Fibroblast of skin of left quadriceps (primary cell): ENCODE measurements at places on chromosomes 2 and 18.

DNA sequence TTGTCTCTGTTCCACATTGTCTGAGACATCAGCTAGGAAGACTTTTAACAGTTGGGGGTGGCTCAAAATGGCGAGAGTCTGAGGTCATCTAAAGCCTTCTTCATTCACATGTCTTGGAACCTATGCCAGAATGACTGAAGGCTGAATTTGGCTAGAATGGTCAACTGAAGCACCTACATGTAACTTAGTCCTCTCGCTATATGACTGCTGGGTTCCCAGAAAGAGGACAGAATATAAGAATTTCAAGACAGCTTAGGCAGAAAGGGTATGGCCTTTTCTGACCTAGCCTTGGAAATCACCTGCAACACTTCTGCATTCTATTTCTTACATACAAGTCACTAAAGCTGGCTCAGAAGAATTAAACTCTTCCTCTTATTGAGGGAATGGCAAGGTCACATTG is 75.6 kb upstream of the OTX1 start:
- no peak for DNase-seq

DNA sequence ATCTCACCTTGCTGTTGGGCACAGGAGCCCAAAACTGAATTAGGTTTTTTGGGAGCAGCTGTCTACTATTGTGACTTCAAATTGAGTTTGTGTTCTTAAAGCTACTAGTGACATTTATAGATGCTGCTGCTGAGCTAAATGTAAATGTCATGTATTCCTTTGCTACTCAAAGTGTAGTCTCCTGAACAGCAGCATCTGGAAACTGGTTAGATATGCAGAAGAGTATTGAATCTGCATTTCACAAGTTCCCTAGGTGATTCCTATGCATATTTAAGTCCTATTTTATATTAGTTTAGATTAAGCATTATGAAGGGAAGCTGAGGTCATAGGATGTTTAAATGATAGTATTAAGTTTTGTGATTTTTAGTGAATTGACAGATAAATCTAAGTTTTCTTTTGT is 67.5 kb downstream of the RAB3GAP1 start:
- no peak for DNase-seq

DNA sequence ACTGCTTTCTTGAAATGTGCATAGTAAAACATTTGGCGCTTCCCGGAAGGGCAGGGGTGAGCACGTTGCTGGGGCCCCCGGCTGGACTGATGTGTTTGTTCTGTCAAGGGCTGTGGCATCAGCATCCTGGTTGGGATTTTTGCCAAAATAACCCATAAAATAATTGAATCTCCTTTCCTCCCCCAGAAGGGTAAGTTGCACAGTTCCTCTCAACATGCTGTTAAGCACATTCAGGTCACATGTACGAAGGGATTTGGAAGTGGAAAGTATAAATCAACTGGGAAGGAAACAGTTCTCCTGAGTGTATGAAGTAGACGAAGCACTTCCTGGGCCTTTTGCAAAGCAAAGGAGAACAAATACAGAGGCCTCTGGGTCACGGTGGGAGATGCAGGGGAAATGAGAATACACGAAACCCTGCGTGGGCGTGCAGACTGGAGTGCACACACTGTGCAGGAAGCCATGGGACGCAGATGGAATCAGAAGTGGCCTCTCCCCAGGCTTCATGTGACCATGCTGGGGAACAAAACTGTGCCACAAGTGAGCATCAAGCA is 183.9 kb downstream of the LPIN1 start:
- no peak for DNase-seq

GRCh38 chr2:25293958-25294562 is 47.7 kb downstream of the DNMT3A start:
- DNase-seq = no peak

- DNase-seq = no peak
Measured at GRCh38 chr2:27042985-27043634, 8.4 kb upstream of the AGBL5 start.

DNA sequence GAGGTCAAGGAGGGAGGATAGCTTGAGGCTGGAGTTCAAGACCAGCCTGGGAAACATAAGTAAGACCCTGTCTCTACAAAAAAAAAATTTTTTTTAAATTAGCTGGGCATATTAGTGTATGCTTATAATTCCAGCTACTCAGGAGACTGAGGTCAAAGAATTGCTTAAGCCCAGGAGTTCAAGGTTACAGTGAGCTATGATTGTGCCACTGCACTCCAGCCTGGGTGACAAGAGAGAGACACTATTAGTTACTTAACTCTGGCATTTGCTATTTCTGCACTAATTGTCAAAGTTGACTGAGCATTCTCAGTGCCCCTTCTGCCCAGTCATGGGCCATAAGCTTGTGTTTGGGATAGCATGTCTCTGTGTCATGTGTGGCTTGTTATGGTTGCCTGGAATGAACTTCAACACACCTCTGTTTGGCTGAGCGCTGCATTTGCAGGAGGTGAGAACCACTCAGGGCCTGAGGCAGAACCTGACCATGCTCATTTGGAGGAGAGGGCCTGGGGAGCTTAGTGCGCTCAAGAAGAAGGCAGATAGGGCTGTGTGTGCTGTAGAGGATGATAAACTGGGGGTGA is 77.7 kb downstream of the SH3RF3 start:
- DNase-seq = no peak

GRCh38 chr18:72152935-72153334 is 391.2 kb downstream of the CBLN2 start:
- DNase-seq = no peak

GRCh38 chr2:54967269-54967668 is 83.0 kb downstream of the RTN4 start:
- DNase-seq = no peak

GRCh38 chr2:68936427-68936826 is 16.3 kb downstream of the GKN2 start:
- peak; percentile 20 for DNase-seq

DNA sequence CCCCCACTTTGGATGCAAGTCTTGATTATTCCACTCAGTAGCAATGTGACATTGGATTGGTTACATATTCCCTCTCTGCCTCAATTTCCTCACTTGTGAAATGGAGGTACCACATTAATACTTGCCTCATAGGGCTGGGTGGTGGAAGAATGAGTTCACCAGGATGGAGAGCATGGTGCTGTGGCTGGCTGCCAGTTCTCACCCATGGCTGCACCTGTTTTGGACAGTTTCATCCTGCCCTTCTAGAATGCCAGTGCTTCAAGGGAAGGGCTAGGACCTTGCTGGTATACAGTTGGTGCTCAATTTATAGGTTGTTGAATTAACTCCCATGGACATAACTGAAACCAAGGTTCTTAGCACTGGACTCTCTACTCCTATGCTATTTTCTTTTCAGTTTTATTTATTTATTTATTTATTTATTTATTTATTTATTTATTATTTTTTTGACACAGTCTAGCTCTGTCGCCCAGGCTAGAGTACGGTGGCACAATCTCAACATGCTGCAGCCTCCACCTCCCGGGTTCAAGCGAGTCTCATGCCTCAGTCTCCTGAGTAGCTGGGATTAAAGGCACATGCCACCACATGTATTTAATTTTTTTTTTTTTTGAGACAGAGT is 5.3 kb upstream of the SH3RF3 start:
- DNase-seq = no peak

GRCh38 chr2:85132397-85132796 is 795 bp upstream of the TCF7L1 start:
- no peak for DNase-seq

DNA sequence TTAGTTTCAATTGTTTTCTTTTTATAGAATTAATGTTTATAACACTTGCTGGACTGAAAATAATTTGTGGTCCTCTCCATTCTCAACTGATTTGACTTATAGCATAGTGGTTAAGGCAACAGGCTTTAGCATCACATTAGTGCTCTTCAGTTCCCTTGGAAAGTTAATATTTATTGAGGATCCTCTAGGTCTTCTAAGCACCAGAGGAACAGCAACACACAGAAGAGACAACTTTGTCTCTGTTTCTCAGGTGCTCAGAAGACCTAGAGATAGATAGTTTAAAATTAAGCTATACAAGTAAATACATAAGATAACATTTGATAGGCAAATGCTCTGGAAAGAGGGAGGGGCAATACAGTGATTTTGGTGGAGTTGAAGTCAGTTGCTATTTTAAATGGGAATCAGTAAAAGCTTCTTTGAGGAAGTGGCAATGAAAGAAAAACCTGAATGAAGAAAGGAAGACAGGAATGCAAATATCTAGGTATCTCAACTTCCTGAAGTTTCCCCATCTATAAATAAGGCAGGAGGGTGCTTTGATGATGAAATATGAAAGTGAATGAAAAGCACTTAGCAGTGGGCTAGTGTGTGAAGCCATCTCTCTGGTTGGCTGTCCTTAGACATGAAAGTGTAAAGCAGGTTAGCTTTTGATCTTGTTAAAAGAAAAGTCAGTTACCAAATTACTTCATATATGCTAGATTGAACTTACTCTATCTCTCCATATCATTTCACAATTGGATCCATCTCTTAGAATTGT is 7.9 kb downstream of the NEUROD1 start:
- no peak for DNase-seq

- DNase-seq = no peak
Measured at GRCh38 chr2:12764075-12764730, 47.5 kb downstream of the TRIB2 start.

DNA sequence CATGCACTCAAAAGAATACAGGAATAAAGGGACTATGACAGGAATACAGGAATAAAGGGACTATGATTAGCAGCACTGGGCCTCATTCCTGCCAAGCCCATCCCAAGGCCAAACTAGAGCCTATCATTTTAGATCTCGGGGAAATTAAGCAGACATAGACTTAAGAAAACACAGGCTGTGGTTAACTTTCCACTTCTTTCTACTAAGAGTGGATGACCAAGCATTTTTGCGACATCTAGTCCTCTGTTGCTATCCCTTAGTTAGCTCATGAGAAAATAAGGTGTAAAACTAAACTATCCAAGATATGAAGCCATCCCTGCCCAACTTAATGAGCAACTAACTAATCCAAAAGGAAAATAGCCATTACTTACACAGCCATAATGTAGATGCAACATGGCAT is 5.9 kb downstream of the LYPD1 start:
- no peak for DNase-seq

- DNase-seq = peak; percentile 77
Measured at GRCh38 chr18:59478591-59478990, 119.5 kb upstream of the LMAN1 start.
